ENCODE measurements at places on chromosomes 2 and 18.

- DNase-seq, result no peak
Measured at GRCh38 chr2:20067992-20068584, 16.7 kb upstream of the LAPTM4A start.

- DNase-seq, result no peak
Measured at GRCh38 chr18:6598657-6599056, 130.9 kb upstream of the ARHGAP28 start.

DNA sequence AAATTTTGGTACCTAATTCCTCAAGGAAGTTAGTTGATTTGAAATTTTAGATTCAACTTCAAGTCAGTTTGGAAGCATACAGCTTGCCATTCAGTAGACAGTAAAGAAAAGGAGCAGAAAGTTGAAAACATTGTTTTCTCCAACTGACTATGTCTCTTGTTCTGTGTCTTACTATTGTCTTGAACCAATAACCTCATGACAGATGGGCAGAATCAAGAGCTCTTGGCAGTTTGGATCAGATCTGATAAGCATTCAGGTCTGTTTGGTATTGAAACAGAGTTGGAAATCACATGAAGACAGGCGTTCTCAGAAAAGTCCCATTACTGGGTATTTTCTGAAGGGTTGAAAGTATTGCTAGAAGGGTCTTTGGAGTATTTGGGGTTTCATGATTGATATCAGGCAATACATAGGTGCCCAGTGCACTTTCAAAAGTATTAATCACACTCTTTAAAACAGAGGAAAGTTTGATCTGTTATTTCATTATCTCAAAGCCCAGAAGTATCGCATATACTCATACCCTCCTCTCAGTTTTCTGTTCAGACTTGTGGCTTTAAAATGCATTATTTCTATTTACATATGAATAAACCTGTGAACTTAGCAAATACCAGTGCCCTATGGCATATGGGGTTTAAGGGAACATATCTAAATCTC, 428.4 kb upstream of the ZEB2 start:
- no peak for DNase-seq

GRCh38 chr2:238202326-238203093, 985 bp downstream of the ILKAP start:
- DNase-seq, result peak; percentile 15

GRCh38 chr2:126971162-126971480, 72.4 kb downstream of the TEX51 start:
- DNase-seq, result no peak

DNA sequence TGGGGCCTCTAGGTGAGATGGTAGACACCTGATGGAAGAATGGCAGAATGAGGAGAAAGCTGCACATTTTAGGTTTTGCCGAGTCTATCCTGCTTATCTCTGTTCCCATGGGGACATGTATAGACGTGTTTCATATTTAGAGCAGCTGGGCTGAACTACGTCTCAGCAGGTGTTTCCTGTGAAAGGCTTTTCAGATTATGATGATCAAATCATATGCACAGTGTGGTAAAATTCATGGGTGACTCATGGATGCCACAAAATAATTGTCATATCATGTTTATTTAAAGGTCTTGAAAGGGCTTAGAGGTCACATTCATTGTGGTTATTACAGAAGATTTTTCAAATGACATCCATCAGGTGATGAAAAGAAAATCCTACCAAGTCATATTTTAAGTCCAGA, 90.5 kb downstream of the ICOS start:
- DNase-seq, result peak; percentile 45

DNA sequence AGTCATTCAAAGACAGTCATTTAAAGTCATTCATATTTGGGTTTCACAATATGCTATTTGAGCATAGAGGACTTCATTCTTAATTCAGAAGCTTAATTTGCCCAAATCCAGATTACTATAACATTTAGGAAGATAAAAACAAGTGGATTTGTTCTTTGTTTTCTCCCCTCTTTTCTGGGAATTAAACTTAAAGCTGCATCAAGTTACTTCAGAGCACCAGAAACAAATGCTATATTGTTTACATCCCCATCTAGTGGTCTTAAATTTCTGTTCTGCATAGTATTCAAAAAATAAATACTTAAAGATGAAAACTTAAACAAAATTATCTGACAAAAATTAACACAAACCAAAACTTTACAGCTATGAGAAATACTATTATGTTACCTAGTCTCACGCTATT, 34.7 kb upstream of the MARCHF7 start:
- DNase-seq, result no peak

GRCh38 chr2:71070294-71071093, 2.0 kb downstream of the NAGK start:
- peak; percentile 31 for DNase-seq

- DNase-seq, result no peak
Measured at GRCh38 chr2:212526059-212526458, 12.5 kb downstream of the ERBB4 start.

DNA sequence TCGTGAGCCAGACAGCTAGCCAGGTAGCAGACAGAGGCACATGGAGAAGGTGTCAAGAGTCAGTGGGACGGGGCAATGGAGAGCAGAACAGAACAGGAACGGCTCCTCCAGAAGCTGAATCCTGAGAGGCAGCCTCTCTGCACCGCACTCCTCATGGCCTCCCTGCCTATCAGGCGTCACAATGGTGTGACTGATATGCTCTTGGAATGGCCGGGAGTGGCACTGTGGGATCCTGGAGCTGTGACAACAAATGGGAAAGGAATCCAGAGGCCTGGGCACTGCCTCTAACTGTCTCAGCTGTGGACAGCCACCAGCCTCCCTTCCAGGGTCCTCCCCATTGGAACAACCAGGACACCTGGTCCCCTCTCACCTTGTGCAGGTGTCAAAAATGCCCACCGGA, 89.1 kb upstream of the ID2 start:
- no peak for DNase-seq

- DNase-seq, result peak; percentile 54
Measured at GRCh38 chr2:2646433-2647051, 315.5 kb upstream of the MYT1L start.

GRCh38 chr2:61640406-61640805, 102.2 kb upstream of the XPO1 start:
- DNase-seq, result no peak

GRCh38 chr2:46663614-46664013, 184.2 kb downstream of the TMEM247 start:
- DNase-seq, result no peak

GRCh38 chr2:33265584-33266338, 210.7 kb upstream of the RASGRP3 start:
- DNase-seq, result no peak

DNA sequence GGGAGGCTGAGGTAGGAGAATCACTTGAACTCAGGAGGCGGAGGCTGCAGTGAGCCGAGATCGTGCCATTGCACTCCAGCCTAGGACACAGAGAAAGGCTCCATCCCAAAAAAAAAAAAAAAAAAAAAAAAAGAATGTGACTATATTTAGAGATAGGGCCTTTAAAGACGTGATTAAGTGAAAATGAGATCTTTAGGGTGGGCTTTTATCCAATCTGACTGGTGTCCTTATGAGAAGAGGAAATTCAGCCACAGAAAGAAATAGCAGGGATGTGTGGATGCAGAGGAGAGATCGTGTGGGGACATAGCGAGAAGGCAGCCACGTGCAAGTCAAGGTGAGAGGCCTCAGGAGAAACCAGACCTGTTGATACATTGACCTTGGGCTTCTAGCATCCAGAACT, 69.9 kb upstream of the ACSL3 start:
- no peak for DNase-seq

- DNase-seq, result no peak
Measured at GRCh38 chr2:234422273-234422732, 74.6 kb downstream of the ARL4C start.

GRCh38 chr18:54215069-54215468, 9.4 kb downstream of the MBD2 start:
- no peak for DNase-seq

DNA sequence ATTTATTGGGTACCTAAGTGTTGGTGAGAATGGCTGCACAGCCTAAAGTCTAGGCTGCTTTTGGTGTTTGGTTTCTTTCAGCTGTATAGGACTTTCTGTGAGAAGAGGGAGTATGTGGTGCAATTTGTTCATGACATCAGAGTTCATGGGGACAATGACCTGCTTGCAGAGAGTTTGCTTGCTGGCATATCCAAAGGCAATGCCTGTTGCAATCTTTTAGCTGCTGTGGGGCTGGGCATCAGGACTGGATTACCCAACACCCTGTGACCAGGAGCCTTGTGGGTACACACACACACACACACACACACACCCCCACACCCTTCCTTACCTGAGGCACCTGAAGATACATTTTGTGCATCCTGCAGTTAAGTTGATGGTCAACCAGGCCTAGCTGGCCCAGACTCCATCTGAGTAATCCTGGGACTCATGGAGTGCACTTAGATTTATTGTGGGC, 68.4 kb downstream of the LIPG start:
- no peak for DNase-seq

- DNase-seq, result no peak
Measured at GRCh38 chr2:201407265-201407664, 44.0 kb downstream of the TRAK2 start.

- peak; percentile 57 for DNase-seq
Measured at GRCh38 chr2:20186078-20186854, 38.7 kb downstream of the SDC1 start.

DNA sequence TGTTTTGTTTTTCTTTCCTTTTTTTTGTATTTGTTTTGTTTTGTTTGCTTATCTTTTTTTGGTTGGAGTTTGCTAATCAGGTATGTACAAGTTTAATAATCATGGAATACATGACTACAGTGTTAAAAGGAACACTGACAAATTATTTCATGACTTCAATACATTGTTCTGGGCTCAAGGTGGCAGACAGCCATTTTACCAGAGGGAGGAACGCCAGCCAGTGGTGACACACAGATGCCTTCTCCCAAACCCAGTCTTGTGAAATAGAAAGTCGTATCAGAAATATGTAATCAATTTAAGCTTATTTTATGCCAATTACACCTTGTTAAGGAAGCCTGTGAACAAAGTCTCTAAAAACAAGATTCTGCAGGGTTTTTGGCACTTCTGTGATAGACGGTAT, 264.0 kb upstream of the EPHA4 start:
- DNase-seq, result no peak

DNA sequence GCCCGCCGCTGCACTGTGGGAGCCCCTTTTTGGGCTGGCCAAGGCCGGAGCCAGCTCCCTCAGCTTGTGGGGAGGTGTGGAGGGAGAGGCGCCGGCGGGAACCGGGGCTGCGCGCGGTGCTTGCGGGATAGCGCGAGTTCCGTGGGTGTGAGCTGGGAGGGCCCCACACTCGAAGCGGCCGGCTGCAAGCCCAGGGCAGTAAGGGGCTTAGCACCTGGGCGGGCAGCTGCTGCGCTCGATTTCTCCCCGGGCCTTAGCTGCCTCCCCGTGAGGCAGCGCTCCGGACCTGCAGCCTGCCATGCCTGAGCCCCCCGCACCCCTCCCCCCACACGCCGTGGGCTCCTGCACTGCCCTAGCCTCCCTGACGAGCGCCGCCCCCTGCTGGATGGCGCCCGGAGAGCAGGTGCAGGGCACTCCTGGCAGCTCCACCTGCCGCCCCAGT, 124.4 kb downstream of the CCDC178 start:
- DNase-seq, result no peak

GRCh38 chr2:133690780-133691179, 122.5 kb upstream of the NCKAP5 start:
- DNase-seq, result no peak

DNA sequence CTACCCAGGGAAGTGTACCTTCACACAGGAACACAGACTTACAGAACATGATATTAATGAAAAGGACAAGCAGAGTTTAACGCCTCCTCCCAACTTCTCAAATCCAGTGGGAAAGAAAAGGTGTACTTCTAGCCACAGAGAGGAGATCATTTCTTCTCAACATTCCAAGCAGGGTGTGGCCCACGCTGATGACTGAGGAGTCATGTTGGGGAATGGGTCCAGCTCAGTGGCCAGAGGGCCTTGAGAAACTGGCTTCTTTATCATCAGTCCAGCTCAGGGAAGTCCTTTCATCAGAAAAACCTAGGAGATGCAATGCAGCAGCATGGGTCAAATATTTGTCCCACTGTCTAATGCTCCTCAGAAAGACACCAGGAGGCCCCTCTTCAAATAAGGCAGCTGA, 63.0 kb downstream of the RBM43 start:
- DNase-seq, result no peak
